Fibroblast of skin of scalp (primary cell): ENCODE measurements at places on chromosomes 5 and 9.

DNA sequence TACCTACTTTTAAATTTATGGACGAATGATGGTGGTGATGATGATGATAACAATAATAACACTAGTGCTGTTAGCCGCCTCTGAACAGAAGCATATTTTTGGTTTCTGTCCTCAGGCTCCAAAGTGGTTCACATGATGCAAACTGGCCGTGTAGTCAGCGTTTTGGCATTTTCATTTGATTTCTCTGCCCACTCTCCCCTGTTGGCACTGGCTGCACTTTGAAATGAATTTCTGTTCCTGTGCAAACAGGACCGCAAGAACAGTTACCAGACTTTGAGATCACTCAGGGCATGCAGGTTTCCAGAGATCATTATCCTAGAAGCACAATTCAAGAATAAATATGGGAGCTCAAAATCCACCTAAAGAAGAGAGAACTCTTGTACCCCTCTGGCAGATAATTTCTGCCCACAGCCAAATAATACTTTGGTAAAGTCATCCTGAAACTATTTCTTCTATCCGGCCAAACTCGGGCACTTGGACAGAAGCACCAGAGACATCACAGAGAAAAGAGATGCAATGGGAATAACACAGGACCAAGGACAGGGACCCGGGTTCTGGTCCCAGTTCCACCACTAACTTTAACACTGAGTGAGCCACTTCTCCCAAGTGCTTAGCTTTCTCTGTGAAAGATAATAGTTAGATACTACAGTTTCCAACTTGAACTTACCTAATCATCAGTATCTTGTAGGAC, 201.7 kb upstream of the PTGER4 start:
- DNase-seq = no peak

DNA sequence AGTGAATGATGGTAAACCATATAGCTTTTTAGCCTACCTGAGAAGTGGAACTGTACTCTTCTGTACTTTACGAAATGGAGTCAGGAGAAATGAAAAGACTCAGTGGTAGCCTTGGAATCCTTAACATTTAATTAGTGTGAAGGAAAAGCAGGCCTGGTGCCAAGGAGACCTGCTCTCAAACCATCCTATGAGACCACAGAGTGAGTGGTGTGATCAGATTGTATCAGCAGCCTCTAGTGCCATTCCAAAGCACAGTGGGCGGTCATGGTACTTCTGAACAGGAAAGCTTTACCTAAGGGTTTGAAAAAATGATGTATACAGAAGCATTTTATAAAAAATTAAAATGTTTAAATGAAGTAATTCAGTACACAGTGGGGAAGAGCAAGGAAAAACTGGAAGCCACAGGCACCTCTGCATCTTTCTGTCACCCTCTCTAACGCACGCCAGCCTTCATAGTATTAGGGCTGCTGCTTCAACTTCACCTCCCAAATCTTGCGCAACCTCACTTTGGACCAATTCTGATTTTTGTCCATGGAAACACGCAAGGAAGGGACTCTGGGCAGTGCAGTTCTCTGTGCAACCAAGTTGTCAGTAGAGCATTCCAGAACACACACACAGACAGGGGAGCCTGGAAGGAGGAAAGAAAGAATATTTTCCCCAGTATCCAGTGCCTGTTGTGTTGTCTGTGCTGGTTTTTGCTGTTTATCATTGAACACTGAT, 203.7 kb downstream of the SH3GL2 start:
- DNase-seq = no peak

DNA sequence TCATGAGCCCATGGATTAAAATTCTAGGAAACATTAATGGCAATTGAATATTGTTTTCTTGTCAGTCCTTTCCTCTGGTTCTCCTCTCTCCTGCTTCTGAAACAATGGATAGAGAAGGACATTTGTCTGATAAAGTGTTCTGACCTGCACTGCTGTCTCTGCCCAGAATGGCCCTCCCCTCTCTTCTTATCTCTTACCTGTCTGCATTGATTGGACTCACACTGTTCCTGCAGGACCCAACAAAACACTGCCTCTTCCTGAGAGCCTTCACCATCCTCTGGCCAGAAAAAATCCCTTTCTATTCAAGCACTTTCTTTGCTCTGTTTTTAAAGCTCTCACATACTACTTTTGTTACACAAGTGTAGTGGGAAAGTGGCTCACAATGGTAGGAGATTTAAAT, 143.8 kb upstream of the DHFR start:
- DNase-seq = no peak

DNA sequence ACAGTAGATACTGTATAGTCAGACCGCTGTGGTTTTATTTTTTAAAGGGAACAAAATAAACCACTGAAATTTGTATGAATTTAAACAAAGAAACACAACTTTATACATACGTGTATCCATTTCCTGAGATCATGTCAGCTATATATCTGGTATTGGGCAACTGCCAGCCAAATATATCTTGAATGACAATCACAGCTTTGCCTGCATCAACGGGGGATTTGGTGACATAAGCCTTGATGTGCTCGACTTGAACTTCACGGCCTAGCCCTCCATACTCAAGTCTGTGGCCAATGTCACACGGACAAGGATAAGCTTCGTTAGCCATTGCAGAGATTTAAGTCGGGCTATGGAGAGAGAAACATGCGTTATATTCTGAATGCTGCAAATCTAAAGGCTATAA, 17.3 kb downstream of the CMBL start:
- no peak for DNase-seq

- no peak for DNase-seq
Observed at GRCh38 chr9:228929-229695, 14.4 kb downstream of the DOCK8 start.

GRCh38 chr5:113320273-113320780, 114.5 kb downstream of the TSSK1B start:
- DNase-seq = no peak

GRCh38 chr9:128081056-128081455, 13.0 kb downstream of the SLC25A25 start:
- DNase-seq = peak; percentile 88

- DNase-seq = no peak
Observed at GRCh38 chr5:154740957-154741356, 14.2 kb upstream of the LARP1 start.

GRCh38 chr9:18255747-18256146, 218.2 kb upstream of the ADAMTSL1 start:
- peak; percentile 35 for DNase-seq

DNA sequence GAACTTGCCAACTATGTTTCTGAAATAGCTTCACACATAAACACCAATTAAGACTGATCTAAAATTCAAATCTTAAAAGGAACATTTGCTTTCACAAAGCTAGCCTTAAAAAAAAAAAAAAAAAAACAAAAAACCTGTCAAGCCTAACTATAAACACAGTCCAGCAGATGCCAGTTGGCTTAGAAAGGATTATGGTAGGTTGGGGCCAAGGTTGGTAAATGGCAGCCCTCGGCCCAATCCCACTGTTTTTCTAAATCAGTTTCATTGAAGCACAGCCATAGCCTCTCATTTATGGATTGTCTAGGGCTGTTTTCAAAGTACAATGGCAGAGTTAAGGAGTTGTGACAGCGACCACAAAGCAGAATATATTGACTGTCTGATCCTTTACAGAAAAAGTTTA, 75.7 kb upstream of the FRRS1L start:
- no peak for DNase-seq

- DNase-seq = no peak
Observed at GRCh38 chr5:66867618-66868322, 271.6 kb downstream of the MAST4 start.

GRCh38 chr9:91162784-91163443, 198.8 kb downstream of the AUH start:
- no peak for DNase-seq

- no peak for DNase-seq
Observed at GRCh38 chr9:107284636-107285035, 1.6 kb downstream of the RAD23B start.

GRCh38 chr9:79176014-79176697, 395.6 kb upstream of the TLE4 start:
- DNase-seq = no peak

GRCh38 chr9:78601957-78602565, 305.1 kb downstream of the PSAT1 start:
- peak; percentile 68 for DNase-seq

DNA sequence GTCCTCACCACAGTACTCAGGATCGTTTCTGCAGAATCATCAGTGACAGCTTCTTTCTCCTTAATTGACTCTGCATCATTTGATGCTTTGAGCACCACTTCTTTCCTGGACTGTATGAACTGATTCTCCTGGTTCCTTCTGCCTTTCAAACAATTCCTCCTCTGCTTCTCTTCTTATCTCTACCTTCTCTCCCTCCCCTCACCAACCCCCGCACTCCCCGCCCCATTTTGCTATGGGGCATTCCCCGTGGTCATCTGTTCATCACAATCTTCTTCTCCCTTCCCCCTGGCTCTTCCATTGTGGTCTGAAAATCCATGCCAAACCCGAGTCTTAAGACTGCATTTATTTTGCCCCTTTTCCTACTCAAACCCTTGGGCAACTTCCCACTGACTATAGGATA, 57.9 kb downstream of the FAM78A start:
- no peak for DNase-seq

- no peak for DNase-seq
Observed at GRCh38 chr5:60014331-60014730, 120.8 kb upstream of the PDE4D start.

- no peak for DNase-seq
Observed at GRCh38 chr5:119396030-119396664, 40.3 kb downstream of the TNFAIP8 start.

DNA sequence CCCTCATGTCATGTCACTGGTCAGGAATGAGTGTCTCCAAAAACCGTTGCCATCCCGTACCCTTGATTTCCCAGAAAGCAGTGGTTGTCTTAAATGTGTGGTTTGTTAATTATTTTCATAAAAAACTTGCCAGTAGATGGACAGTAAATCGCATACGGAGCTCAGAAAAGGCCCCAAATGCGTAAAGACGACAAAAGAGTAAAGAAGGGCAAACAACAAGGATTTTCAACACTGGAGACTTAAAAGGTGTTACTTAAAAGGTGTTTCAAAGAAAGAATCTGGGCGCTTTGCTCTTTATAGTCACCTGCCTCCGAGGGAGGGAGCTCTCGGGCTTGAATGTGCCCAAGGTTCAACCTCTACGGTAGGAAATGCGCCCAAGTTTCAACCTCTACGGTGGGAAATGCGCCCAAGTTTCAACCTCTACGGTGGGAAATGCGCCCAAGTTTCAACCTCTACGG, 734 bp downstream of the KIF27 start:
- DNase-seq = peak; percentile 13

DNA sequence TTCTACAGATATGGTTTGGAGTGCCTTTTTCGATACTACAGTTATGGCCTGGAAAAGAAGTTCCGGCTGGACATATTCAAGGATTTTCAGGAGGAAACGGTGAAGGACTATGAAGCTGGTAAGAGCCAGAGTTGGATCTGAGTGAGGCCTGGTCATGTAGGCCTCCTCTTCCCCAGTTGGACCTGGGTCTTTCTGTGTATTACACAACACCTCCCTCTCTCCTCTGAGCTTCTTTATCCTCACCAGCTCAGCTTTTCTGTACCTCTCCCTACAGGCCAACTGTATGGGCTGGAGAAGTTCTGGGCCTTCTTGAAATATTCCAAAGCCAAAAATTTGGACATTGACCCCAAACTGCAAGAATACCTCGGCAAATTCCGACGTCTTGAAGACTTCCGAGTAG, 39.2 kb downstream of the FAXDC2 start:
- DNase-seq = no peak

GRCh38 chr5:178252258-178252657, 19.7 kb upstream of the PHYKPL start:
- DNase-seq = no peak

- DNase-seq = peak; percentile 44
Observed at GRCh38 chr5:73198833-73199592, 26.0 kb downstream of the TMEM174 start.

DNA sequence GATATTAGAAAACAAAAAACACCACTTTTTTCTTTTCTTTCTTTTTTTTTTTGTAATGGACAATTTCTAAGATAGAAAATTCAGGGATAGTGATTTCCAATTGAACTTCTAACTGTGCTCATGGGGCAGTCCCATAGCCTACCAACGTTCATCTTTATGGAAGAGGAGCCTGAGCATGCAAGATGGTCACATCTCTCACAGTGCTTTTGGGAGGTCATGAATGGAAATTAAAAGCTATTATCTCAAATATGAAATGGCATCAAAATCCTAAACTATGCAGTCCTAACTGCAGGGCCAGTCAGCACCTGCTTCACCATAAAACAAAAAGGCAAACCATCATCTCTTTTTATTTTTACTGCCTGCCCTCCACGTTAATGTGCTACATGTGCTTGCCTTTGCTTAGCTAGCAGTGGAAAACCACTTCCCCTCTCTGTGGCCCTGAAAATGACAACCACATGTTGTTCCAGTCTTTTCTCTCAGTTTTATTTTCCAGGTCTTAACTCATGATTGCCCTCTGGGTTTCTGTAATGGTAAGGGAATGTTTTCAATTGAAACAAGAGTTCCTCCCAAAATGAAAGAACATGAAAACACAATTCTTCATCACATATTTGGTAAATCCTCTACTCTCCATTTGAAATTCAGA, 16.7 kb downstream of the IFNB1 start:
- peak; percentile 78 for DNase-seq

DNA sequence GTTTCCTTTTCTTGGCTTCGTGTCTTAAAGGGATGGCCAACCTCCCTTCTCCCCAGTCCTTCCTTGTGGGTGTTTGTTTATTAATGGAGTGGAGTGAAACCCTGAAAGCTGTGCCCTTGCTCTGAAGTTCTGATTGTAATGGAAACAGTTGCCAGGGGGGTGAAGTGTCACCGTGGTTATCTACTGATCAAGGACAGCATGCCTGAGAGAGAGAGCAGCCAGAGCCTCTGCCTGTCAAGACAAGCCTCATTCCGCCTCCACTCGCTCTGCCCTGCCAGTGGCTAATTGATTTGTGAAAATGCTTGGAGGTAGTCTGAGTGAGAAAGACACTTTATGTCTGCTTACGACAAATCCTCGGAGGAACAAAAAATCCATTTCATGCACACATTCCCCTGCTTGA, 143.7 kb upstream of the SLC30A5 start:
- DNase-seq = no peak

DNA sequence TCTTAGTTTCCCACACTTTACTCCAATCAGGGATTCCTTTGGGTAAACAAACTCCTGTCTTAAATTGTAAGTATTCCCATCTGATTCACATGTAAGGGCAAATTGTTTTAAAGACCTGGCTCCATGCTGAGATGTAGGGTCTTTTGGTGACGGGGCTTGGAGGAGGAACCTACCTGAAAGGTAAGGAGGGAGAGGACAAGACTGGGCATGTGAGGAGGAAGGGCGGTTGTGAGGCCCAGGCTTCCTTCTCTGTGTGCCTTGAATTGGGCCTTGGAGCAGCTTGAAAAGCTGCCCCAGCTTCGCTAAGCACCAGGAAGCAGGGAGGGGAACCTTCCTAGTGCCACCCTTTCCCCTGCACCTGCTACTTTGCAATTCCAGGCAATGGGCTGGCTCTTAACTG, 86.8 kb downstream of the C9orf152 start:
- DNase-seq = no peak
